NCI-H524 (cell line): ENCODE measurements at places on chromosomes 13 and 19.

DNA sequence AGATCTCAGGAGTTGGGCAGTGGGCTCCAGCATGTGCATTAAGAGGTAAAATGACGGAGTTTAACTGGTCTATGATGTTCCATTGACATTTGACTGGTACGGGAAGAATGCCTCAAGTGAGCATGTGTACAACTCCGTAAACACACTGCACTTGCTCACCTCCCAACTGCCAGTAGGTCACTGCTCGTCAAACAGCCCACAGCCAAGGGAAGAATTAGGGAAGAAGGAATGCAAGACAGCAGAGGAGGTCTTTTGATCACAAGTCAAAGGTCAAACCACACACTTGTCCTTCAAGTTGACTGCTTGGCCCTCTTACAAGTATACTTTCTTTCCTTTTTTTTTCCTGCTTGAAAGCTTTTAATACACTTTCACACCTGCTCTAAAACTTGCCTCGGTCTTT lies 236.7 kb downstream of the B3GLCT start:
- no peak for DNase-seq

DNA sequence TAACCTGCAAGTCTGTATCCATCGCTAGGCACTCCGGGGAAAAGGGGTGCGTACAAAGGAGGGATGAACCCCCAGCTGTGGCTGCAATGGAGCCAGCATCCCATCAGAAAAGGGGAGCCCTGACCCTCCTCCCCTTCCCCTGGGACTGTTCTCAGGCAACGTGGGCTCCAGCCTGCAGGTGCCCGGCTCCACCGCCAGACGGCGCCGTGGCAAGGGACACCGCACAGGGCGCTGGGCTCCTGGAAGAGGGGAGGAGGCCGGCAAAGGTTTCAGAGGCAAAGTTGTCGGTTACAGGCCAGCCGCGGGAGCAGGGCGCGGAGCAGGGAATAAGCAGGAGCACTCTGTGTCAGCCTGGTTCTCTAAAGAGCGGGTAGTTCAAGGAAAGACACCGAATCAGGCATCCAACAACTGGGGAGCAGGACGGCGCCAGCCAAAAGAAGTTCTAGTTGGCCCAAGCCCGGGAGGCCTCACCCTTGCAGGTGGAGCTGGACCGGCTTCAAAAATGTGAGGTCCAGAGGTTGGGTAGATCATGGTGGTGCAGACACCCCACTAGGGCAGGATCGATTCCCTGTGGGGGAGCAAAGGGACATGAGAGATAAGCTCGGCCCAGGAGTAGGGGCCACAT lies 53.0 kb upstream of the ATP12A start:
- DNase-seq: no peak

DNA sequence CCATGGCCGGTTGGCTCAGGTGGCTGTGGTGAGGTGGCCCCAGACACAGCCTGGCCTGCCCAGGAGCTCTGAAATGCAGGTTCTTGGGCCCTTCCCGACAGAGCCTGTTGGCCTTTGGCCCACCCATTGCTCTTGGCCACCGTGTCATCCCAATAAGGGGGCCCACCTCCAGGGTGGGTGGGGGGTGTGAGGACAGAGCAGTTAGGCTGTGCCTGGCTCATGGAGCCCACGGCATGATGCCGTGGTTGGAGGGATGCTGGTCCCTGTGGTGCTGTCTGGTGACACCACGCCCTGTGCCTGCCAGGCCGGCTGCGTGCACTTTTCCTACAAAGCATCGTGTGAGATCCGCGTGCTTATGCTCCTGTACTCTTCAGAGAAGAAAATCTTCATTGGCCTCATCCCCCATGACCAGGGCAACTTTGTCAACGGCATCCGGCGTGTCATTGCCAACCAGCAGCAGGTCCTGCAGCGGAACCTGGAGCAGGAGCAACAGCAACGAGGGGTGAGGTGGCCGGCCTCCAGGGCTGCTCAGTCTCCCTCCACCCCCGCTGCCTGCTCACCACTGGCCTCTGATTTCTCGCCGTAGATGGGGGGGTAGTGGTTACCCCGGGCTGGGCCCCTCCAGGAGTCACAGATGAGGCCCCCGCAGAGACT lies 7.6 kb downstream of the PNKP start:
- no peak for DNase-seq

GRCh38 chr19:2719920-2720776 lies 1.0 kb downstream of the DIRAS1 start:
- DNase-seq: no peak

DNA sequence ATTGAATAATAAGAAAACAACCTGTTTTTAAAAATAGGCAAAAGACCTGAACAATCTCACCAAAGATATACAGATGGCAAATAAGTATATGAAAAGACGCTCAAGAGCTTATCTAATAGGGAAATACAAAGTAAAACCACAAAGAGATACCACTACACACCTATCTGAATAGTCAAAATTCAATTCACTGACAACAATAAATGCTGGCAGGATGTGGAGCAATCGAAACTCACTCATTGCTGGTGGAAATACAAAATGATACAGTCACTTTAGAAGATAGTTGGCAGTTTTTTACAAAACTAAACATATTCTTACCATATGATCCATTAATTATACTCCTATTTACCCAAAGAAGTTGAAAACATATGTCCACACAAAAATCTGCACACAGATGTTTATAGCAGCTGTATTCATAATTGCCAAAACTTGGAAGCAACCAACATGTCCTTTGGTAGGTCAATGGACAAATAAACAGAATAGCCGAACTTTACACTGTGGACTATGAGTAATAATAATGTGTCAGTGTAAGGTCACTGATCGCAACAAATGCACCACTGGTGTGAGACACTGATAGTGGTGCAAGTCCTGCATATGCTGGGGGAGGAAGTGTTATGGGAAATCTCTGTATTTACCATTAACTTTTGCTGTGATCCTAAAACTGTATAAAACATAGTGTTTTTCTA lies 20.8 kb downstream of the ZC3H13 start:
- DNase-seq: no peak

DNA sequence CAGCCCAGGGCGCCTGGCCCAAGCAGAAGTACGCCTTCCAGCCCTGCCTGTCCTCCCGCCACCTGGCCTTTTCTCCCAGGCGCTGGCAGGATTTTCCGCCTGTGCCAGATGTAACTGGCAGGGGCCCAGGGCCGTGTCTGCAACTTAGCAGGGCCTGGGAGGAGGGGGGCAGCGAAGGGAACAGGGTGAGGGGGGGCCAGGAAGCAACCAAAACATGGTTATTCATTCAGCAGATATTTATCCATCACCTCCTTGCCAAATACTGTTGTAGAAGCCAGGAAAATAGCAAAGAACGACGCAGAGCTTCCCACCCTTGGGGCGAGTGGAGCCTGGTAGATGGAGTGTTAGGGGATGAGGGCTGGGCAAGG lies 5.6 kb downstream of the TLE6 start:
- peak; percentile 97 for DNase-seq

DNA sequence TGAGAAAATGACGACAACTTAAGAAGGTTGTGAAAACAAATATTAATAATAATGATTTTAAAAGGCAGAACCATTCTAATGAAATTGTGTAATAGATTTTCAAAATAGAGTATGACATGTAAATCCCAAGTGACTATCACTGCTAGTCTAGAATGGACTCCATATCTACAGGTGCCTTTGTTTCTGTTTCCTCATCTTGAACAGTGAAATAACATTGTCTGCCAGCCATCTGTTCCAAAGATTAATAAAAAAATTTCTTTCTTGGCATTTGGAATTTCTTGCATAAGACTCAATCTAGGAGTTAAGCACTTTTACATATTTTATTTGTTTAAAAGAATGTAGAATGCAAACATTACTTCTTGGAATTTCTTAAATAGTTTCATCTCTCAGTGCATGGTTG lies 520.1 kb upstream of the ARGLU1 start:
- no peak for DNase-seq

- no peak for DNase-seq
Measured at GRCh38 chr13:113365971-113366588, 2.1 kb upstream of the GRTP1 start.

GRCh38 chr19:5188548-5189317 lies 151.9 kb downstream of the PTPRS start:
- no peak for DNase-seq

DNA sequence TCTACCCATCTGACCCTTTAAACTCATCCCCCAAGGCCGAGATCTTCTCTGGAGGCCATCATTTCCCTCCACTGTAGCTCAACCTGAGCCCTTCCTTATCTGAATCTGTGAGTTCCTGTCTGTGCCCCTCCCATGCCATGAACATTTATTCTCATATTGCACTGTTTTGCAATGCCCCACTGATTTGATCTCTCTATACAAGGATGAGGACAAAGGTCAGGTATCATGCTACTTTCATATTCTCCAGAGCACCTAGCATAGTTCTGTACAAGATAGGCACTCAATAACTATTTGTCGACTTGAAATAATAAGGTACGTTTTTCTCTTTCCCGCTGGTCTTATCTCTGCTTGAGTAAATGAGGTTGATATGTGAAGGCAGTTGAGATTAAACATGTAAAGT lies 135.5 kb downstream of the KLF5 start:
- no peak for DNase-seq

- DNase-seq: peak; percentile 51
Measured at GRCh38 chr13:31431722-31432137, 232.0 kb downstream of the B3GLCT start.

DNA sequence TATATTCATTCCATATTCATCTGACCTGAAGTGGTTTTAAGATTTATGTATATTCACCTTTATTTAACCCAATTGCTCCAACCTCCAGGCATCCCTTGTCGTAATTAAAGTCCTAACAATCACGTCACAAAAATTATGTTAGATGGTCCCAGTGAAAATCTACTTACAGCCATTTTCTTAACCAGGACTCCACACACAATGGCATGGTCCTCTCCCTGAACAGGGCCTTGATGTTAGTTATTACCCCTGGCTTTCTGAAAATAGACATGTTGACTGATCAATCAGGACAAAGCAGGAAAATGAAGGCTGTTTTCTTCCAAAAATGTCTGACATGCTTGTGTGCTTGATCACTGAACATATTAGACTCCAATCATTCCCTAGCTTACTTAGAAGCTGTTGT lies 542.7 kb upstream of the SLITRK5 start:
- no peak for DNase-seq

- no peak for DNase-seq
Measured at GRCh38 chr19:49409441-49410029, 13.7 kb downstream of the PTH2 start.

- no peak for DNase-seq
Measured at GRCh38 chr13:32362574-32362973, 47.3 kb downstream of the BRCA2 start.

DNA sequence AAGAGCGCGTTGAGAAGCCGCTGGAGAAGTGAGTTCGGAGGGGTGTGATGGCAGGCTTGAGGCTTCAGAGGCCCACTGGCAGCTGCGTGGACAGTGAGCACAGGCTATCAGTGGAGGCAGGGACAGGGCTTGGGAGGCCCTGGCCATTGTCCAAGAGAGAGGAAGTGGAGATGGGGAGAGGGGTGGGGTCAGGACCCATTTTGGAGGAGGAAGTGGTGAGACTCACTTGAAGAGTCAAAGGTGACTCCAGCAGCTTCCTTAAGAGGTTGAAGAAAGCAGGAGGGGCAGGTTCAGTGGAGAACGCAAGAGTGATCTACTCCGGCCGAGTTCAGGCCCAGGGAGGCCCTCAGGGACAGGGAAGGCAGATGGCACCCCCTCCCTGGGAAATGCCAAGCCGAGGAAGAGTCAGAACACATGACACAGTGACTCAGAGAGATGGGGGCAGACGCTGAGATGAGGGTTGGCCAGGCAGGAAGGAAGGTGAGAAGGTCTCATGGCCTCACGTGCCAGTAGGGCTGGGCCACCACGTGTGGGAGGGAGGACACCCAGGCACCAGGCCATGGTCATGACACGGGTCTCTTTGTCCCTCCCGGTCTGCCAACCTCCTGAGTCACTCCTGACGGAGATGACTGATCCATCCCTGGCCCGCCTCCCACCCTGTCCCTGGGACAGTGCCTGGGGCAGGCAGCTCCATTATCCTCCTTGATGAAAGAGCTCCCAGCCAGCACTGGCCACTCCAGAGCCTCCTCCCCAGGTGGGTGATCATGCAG lies 10.1 kb upstream of the CD22 start:
- no peak for DNase-seq

- DNase-seq: no peak
Measured at GRCh38 chr13:66154354-66154753, 1075.8 kb downstream of the PCDH9 start.

DNA sequence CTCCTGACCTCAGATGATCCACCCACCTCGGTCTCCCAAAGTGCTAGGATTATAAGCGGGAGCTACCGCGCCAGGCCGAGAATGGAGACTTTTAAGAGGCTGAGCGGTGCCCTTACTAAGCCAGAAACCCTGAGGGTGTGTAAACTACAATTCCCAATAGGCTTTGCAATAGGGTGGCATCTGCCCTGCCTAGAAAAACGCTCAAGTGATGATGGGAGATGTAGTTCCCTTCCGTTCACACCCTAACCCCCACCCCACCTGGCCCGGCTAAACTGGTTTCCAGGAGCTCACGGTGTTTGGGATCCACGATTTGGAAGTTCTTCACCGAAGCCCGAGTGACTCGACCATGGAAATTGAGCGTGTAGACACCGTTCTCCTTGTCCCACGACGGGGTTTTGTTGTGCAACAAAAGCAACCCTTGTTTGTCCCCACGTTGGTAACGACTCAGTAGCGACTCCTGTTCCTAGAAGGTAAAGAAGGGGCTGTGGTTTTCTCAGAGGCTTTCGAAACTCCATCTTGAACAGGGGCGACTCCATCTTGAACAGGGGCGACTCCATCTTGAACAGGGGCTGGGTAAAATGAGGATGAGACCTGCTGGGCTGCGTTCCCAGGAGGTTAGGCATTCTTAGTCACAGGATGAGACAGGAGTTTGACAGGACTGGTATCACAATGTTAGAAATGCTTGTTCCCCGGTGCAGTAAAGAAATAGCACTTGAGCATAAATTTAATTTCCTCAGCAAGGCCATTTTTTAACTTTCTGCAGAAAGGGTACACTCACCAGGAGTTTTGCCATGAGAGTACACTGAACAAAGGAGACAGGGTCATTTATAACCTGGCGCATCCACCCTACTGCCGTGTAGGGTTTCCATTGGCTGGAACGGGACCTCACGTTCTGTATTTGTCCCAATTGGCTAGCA lies 9.8 kb downstream of the PPP1R15A start:
- no peak for DNase-seq

DNA sequence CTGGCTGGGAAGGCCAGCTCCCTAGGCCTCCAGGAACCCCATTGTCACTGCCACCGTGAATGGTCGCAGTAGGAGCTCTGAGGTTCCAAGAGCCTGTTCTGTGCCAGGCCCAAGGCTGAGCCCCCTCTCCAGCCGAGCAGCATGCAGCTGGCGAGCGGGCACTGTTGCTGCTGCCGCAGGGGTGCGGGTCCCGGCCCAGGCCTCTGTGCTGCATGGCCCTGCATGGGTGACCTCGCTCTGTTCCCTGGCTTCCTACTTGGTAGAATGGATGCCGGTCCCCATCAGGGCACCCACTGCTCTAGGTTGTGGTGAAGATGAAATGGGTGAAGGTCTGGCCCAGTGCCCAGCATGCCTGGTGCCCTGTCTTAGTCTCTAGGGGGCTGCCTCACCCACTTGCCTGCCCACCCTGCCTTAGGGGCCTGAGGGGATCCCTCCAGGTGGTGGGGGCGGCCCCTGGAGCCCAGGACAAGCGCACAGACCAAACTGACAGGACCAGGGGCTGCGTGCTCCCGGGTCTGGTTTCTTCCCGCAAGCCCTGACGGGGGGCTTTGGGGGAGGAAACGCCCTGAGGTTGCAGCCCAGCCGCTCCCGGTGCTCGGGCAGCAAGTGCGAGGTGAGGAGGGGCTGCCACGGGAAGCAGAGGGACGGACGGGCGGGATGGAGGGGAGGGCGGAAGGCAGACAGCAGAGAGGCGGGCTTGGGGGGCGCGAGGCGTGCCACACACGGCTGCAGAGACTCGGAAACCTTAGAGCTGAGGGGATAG lies 8.7 kb upstream of the UQCR11 start:
- DNase-seq: no peak

- DNase-seq: no peak
Measured at GRCh38 chr13:90375851-90376250, 971.6 kb upstream of the MIR17HG start.

GRCh38 chr19:56748378-56748777 lies 76.8 kb upstream of the ZNF835 start:
- no peak for DNase-seq
